ENCODE measurements at places on chromosomes 1 and 21.

DNA sequence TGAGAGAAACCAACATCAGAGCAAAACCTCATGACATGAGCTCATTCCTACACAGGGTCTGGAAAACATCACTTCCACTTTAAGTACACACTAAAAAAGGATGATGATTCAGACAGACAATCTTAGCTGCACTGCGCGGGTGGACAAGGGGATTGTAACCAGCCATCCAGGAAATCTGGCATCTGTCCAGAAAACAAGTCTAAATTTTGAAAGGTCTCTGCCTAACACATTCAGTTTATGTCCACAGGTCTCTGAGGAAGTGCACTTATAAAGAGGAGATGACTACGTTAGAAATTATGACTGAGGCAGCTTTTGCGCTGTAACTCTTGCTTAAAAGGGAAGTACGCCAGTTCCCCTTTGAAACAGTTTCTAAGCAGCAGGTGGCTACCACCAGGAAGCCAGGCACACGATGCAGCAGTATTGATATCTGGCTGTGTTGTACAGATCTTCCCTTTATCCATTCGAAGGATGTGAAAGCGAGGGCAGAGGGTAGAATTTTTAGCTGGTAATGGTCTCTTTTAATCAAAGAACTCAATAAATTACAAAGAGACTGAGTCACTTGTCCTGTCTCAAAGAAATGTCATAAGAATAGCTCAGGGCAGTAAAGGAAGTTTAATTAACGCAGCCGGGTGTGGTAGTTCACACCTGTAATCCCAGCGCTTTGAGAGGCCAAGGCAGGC lies 128.0 kb downstream of the SETD4 start:
- peak; percentile 98 for DNase-seq

GRCh38 chr1:36522461-36523229 lies 39.9 kb upstream of the CSF3R start:
- no peak for DNase-seq

- no peak for DNase-seq
These were observed 173.3 kb downstream of the CAMTA1 start for GRCh38 chr1:6958407-6959030.

GRCh38 chr1:9826616-9827015 lies 2.9 kb upstream of the CLSTN1 start:
- DNase-seq, result no peak

DNA sequence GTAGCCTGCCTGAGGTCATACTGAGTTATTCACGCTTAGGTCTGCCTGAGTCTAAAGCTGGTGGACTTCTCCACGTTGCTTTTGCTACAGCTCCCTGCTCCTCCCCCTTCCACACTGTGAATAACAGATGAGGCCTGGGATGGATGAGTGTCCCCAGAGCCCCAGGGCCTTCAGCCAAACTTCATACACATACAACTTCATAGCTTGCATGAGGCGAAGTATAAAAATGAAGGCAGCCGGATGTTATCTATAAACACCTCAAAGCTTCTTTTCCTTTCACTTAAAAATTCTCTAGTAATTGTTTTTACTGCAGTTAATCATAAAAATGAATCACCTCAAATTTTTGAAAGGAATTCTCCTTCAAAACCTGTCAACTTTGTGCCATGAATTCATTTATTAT lies 70.2 kb downstream of the DAB1 start:
- no peak for DNase-seq

DNA sequence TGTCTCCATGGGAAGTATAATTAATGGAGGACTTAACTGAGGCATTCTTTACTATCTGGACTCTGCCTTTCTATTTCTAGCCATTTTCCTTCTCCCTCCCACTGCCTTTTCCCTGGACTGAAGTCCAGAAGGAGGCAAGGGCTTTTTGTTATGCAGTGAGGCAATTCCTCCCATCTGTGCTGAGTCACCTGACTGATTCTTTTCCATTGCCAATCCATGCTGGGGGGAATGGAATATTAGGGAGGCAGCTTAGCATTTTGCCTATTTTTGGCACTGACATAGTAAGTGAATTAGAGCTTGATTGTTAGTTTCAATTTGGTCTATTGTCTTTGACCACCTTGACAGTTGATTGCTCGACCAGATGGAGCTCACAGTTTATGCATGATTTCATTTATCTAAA lies 1000.6 kb upstream of the PRMT6 start:
- no peak for DNase-seq

DNA sequence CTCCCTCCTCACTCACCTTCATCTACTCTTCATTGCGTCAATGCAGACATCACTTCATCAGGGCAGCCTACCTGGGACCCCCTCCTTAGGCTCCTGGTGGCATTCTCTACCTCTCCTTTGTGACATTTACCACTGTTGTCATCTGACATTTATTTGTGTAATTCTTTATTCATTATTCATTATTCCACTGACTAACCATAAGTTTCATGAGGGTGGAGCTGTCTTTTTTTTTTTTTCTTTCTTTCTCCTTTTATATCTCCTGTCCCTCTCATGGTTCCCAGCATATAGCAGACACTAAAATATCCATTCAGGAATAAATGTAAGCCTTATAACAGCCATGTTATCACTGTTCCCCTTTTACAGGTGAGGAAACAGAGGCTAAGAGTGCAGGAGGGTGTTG lies 126.8 kb downstream of the KAZN start:
- no peak for DNase-seq

GRCh38 chr21:43751955-43752591 lies 24.0 kb downstream of the CSTB start:
- no peak for DNase-seq

- DNase-seq, result no peak
These were observed 15.0 kb downstream of the BTG3 start for GRCh38 chr21:17597680-17598079.

DNA sequence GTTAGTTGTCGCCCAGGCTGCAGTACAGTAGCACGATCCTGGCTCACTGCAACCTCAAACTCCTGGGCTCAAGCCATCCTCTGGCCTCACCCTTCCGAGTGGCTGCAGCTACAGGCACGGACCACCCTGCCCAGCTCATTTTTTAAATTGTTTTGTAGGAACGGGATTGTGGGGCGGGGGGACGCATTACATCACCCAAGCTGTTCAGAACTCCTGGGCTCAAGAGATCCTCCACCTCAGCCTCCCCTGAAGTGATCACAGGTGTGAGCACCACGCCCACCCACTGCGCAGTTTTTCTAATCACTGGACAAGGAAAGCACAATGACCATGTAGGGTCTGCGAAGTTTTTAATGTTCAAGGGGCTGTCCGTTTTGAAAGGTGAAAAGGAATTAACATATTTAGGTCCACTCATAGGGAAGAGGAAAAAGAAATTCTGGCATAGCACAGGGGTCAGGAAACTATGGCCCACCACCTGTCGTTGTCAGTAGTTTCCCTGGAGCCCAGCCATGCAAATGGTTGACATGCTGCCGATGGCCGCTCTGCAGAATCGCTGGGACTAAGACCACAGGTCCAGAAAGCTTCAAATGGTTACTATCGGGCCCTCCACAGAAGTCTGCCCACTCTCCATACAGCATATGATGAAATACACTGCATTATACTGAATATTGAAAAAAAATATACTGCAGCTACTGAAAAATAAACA lies 26.0 kb downstream of the SETD4 start:
- DNase-seq, result no peak

- no peak for DNase-seq
These were observed 102.4 kb downstream of the SLC45A1 start for GRCh38 chr1:8420318-8420717.

- DNase-seq, result no peak
These were observed 686.9 kb upstream of the NCAM2 start for GRCh38 chr21:20311234-20311787.

- DNase-seq, result no peak
These were observed 3.3 kb upstream of the PLA2G2C start for GRCh38 chr1:20189664-20190063.

DNA sequence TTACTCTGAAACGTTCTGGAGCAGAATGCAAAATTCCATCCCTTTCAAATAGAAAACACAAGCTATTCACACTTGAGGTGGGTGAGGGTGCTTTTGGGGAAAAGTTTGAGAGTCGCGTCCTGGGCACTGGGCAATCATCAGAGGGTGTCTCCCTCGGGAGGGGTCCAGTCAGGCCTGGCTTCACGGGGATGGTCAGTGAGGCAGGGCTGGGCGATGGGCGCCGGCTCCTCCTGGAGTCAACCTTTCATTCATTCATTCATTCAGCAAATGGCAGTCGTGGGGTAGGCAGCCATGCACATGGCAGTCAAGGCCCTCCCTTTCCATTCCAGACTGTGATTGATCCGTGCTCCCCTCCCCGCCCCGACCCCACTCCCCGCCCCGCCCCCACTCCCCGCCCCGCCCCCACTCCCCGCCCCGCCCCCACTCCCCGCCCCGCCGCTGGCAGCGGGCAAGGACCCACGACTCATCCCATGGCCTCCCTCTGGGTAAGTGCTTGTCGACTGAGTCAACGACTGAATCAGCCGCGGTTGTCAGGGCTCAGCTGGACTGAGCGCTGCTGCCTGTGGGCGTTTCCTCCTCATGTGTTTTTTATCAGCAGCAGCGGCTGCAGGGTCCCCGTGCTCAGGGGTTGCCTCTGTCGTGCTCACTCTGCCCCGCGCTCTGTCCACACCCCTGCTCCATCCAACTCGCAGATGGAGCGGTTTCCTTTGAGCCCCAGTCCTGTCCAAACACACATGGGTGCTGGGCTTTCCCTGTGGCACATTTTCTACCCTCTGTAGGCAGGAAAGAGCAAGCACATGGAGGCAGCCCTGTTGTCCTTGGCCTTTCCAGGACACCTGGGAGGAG lies 12.5 kb upstream of the SPSB1 start:
- DNase-seq, result no peak

DNA sequence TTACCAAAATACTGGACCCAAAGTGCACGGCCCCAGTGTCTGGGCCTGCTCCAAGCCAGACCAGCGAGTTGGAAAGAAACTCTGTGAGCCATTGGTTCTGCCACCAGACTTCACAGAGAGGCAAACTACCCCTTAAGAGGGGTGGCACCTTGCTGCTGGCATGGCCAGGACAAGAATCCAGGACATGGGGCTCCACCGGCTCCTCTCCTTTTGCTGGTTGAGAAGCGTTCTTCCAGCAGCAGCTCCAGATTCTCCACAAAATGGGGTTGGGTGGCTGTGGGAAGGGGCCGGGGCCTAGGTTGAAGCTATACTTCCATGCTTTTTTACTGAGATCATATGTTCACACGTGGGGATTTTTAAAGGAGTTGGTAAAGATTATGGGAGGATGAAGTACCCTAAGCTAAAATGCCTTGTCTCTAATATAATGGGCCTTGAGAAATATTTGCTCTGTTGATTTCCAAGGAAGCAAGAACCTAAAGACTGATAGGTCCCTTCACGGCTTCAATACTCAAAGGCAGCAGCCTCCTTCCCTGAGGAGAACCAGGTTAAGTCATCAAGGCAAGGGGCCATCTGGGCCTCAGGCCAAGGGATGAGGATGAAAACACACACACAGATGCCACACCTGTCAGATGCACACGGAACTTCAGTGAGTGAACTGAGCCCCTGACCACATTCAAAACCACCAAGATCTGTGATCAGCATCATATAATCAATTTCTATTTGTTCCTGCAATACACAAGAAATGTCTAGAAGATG lies 3.1 kb downstream of the C1orf198 start:
- no peak for DNase-seq

GRCh38 chr1:31655104-31655503 lies 10.4 kb upstream of the PEF1 start:
- DNase-seq, result no peak

GRCh38 chr21:25879203-25879602 lies 144.4 kb downstream of the GABPA start:
- no peak for DNase-seq

DNA sequence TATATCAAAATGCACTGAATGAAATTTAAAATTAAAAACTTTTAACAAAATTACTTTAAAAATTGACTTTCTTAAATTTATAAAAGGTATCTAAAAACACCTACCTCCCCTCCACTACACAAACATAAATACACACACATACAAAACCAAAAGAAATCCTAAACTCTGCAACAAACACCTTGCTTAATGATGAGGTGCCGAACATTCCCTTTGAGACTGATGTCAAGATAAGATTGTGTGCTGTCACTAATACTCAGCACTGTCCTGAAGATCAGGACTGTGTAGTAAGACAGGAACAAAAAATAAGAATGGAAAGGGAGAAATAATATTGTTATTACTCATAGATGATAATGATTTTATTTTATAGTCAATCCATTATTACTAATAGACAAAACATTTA lies 45.1 kb downstream of the CD53 start:
- no peak for DNase-seq

DNA sequence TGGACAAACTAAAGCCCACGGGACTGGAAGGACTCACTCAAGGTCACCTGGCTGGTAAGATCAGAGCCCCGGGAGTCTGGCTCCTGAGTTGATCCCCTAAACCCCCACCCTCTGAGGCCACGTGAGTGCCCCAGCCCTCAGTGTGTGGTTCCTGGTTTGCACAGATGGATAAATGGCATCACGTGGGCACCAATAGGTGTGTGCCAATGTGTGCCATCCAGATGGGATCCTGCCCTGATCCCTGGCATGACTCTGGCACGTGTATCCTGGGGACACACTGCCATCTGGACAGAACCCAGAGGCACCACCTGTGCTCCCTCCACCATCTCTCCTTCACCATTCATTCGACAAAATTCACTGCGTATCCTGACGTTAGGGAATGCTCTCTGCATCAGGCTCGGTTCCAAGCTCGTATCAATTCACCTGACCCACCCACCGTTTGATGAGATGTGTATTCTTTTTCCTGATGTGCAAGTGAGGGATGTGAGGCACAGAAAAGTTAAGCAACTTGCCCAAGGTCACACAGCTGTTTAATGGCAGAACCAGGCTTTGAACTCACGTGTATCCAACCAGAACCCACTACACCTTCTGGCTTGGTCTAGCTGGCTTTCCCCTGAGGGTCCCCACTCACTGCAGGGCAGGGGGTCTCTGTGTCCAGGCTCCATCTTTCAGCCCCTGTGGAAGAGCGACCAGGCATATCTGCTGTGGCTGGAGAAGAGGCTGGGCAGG lies 49.8 kb upstream of the PAX7 start:
- DNase-seq, result no peak

- DNase-seq, result no peak
These were observed 7.6 kb downstream of the DENND2D start for GRCh38 chr1:111192658-111193519.

- DNase-seq, result no peak
These were observed 54.7 kb downstream of the ELK4 start for GRCh38 chr1:205576805-205577761.

DNA sequence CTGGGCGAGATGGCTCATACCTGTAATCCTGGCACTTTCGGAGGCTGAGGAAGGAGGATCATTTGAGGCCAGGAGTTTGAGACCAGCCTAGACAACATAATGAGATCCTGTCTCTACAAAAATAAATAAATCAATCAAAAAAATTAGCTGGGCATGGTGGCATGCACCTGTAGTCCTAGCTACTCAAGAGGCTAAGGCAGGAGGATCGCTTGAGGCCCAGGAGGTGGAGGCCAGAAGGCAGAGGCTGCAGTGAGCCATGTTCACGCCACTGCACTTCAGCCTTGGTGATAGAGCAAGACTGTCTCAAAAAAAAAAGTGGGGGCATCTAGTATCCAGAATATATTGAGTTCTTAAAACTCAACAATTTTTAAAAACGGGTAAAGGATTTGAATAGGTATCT lies 6.0 kb downstream of the TUT4 start:
- no peak for DNase-seq

All from AML-193 (cell line).